T-helper 17 cell (primary cell): ENCODE measurements at places on chromosomes 2 and 18. TPM values are rescaled to one million over a fixed set of nuclear protein-coding genes. Genes with fewer than 3 reads are reported as not detected.

- DNase-seq: peak; percentile 22
Measured at GRCh38 chr2:28393114-28393836, 617 bp downstream of the FOSL2 start.

DNA sequence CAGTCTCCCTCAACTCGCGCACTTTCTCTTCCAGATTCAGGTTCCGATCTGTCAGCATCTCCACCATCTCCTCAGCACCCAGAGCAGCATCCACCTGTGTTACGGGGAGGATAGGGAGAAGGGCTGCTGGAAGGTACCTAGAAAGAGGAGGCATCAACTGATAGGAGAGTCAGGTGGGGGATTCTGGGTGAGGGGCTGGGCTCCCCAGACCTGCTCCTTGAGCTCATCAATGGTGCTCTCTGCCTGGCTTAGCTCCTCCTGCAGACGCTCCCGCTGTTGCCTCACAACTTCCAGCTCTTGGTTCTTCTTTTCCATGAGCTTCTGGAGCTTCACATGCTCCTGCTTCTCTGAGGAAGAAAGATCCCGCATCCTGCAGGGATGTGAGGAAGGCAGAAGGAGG is 10.1 kb downstream of the DCTN1 start:
- DNase-seq: no peak

GRCh38 chr2:214987261-214987660 is 151.2 kb downstream of the ABCA12 start:
- no peak for DNase-seq

GRCh38 chr2:86584151-86584913 is 21.1 kb upstream of the CHMP3 start:
- DNase-seq: no peak

- DNase-seq: no peak
Measured at GRCh38 chr18:32299484-32299883, 109.6 kb downstream of the MEP1B start.

- no peak for DNase-seq
Measured at GRCh38 chr2:74021407-74021755, 36.7 kb downstream of the TET3 start.

DNA sequence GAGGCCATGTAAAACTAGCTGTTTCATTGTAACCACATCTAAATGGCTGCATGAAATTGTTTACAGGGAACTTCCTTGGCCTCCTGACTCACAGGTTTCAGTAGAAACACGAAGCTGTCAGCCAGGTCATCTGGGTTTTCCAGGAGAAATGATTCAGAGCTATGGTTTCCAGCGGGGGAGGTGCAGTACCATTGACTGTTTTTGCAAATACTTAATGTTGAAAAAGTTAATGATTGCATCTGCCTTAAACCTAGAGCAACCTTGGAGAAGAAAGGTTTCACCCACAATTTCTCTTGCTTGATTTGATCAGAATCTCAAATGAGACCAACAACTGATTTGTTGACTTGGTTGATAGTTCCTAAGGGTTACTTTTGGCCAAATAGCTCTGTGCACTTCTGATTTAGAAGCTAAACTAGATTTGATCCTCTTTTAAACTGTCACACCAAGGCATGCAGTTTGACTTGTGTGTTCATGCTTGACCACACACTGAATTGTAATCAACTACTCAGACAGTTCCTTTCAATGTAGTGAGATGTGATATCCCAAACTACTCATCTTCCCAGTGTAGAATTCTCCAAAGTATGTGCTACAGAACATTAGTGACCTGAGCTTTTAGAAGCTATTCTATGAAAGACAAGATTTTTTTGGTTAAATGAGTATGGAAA is 193.5 kb upstream of the CHST9 start:
- DNase-seq: no peak

DNA sequence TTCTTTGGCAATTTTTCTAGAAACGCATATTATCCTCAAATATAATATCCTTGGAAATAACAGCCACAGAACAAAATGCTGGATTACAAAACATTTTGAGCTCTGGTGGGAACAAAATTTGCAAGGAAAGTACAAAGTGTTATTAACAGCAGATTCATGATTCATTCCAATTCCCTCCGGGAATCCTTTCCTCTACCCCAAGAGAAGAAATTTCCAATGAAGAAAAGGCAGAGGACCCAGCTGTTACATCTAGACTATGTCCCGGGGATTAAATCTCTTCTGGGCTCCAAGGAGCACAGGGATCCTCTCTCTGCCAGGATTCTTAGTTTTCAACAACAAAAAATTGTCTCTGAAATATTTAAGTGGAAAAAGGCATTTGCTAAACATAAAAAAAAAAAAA is 51.6 kb upstream of the TMEFF2 start:
- DNase-seq: no peak

DNA sequence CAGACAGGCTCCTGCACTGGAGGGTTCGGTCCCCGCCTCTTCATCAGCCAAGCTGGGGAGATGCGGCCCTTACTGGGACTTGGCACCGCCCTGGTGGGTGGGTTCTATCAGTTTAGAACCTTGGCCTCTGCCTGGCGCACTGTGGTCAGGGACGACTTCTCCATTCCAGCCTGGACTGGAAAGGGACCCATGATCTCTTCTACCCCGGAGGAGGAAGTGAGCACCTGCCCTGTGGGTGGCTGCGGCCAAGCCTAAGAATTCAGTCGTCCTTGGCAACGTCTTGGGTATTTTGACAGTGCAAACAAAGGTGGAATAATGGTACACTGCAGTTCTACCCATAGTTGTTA is 106.9 kb upstream of the CD302 start:
- DNase-seq: no peak

GRCh38 chr2:14933753-14934152 is 301.2 kb downstream of the LRATD1 start:
- no peak for DNase-seq

GRCh38 chr2:101223814-101224231 is 28.9 kb upstream of the CNOT11 start:
- DNase-seq: peak; percentile 9

- no peak for DNase-seq
Measured at GRCh38 chr2:163657281-163657656, 78.5 kb downstream of the FIGN start.

- DNase-seq: no peak
Measured at GRCh38 chr2:2856723-2857415, 520.7 kb downstream of the EIPR1 start.

- DNase-seq: no peak
Measured at GRCh38 chr2:213157242-213157641, 5.8 kb upstream of the IKZF2 start.

DNA sequence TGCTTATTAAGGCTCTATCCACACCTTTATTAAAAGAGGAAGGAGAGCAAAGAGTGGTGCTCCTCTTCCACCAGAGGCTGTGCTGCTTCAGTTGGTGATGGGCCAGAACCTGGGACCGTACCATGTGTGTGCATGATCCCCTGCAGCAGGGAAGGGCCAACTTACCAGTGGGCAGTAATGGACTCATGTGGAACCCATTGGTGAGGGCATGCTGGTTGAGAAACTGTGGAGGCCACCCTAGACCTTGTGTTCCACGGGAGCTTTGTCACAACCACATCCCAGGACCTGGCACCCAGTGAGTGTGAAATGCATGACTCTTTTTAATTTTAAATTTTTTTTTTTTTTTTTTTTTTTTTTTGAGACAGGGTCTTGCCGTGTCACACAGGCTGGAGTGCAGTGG is 5.4 kb downstream of the UBE2F start:
- DNase-seq: no peak

DNA sequence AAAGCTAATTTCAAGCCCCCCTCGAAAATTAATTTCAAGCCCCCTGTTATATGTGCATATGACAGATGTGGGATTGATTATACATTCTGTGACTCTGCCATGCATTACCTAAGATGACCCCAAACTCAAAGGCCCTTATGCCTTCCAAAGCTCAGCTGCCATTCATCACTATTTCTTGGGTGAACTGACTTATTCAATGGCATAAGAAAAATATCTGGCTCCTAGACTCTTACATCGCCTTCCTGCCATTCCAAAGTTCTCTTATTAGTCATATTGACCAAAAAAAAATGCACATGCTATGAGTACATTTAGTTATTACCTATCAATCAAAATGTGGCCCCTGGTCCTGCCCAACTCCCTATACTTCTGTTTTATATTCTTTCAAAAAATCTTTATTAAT is 291.8 kb upstream of the CHAC2 start:
- no peak for DNase-seq

- no peak for DNase-seq
Measured at GRCh38 chr18:71798986-71799673, 745.0 kb downstream of the CBLN2 start.

DNA sequence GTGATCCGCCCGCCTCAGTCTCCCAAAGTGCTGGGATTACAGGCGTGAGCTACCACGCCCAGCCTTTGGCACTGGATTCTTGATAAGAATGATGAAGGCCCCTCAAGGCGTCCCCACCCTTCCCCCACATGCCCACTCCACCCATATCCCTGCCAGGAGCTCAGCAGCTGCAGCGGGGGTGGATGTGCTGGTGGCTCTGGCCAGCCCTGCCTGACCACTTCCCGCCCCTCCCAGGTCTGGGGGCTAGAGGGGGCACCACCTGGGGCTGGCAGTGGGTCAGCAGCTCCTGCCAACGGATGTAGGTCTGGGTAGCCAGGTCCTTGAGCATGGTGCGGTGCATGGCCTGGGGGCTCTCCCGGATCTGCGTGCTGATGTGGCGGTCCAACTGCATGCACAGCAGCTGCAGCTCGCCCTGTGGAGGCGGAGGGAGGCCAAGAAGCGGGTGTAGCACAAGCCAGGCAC is 7.8 kb upstream of the SEMA4C start:
- DNase-seq: no peak

GRCh38 chr2:166499281-166499680 is 5.2 kb upstream of the SCN7A start:
- no peak for DNase-seq

DNA sequence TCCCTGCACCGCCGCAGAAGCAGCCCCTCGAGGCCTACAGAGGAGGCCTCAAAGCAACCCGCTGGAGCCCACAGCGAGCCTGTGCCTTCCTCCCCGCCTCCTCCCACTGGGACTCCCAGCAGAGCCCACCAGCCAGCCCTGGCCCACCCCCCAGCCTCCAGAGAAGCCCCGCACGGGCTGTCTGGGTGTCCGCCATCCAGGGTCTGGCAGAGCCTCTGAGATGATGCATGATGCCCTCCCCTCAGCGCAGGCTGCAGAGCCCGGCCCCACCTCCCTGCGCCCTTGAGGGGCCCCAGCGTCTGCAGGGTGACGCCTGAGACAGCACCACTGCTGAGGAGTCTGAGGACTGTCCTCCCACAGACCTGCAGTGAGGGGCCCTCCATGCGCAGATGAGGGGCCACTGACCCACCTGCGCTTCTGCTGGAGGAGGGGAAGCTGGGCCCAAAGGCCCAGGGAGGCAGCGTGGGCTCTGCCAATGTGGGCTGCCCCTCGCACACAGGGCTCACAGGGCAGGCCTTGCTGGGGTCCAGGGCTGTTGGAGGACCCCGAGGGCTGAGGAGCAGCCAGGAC is 31.2 kb downstream of the GPC1 start:
- peak; percentile 7 for DNase-seq

- DNase-seq: no peak
Measured at GRCh38 chr2:107412981-107413380, 413.7 kb upstream of the RGPD4 start.

DNA sequence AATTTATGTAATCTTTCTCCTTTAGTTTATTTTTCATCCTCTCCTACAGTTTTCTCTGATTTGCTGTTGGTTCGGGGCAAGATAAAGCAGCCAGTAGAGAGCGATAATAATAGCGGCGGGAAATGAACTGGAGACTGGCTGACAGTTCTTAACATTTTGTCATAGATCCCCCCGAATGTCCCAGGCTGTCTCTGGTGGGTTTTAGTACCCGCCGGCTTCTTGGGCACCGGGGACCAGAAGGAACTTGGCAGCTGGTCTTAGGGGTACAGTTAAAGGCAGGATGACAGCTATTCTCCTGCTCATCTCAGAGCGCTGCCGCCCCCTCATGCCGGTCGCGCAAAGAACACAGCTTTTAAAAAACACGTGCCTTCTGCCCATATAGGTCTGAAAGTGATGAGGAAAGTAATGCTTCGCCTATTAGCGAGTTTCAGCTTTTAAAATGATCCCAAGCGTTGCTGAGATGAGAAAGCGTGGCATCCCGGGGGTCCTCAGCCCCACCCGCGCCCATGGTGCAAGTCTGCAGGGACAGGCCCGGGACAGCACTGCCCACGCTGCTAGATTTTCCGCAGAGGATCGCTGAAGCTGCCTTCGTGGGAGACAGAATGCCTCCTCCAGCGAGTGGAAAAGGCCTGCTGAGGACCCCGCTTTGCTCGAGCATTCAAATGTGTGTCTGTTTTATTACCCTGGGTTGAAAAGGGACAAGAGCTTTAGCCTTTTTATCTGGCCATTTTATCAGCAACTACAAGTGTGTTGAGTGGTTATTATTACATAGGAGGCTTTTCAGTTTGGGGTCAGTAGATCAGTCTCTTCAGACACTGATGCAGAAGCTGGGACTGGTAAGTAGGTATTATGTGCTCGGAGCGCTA is 3.8 kb downstream of the ONECUT2 start:
- DNase-seq: no peak

PXDN gene
- total RNA-seq: not detected

LAMA3 gene
- not detected for total RNA-seq

CD207 gene
- not detected for total RNA-seq

HOXD4 gene
- total RNA-seq: not detected

FN1 gene
- 0.75 TPM for total RNA-seq

FTCDNL1 gene
- 2.6 TPM for total RNA-seq

TLX2 gene
- 1.5 TPM for total RNA-seq

DSC2 gene
- not detected for total RNA-seq

RGPD3 gene
- total RNA-seq: 0.21 TPM
